ENCODE measurements at places on chromosomes 6 and 20.

GRCh38 chr6:157929076-157929475 is 52.6 kb upstream of the SYNJ2 start:
- DNase-seq: no peak

- DNase-seq: no peak
These were observed 22.8 kb upstream of the PCMTD2 start for GRCh38 chr20:64232794-64233193.

- DNase-seq: no peak
These were observed 36.6 kb downstream of the ADGRF4 start for GRCh38 chr6:47734831-47735481.

GRCh38 chr6:109717971-109718370 is 26.9 kb downstream of the FIG4 start:
- no peak for DNase-seq

DNA sequence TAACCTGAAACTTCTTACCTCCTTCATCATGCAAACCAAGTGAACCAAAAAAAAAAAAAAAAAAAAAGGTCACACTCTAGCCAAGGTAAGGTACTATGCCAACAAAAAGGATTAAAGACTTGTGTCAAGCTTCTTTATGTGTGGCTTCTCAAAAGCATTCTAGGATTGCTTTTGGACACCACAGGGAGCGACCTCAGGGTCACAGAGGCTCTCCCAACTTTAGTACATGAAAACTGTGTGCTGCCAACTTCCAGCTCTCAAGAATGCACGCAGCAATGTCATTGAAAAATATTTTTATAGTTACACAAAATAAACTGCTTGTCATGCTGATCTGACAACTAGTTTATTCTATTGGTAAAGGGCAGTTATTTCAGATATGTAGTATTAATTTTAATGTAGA is 243.8 kb downstream of the PLCB1 start:
- no peak for DNase-seq

- no peak for DNase-seq
These were observed 9.4 kb upstream of the TRIB3 start for GRCh38 chr20:370977-371754.

GRCh38 chr6:87674290-87674689 is 27.7 kb downstream of the AKIRIN2 start:
- DNase-seq: no peak

GRCh38 chr6:157264701-157265100 is 58.6 kb downstream of the TMEM242 start:
- no peak for DNase-seq

DNA sequence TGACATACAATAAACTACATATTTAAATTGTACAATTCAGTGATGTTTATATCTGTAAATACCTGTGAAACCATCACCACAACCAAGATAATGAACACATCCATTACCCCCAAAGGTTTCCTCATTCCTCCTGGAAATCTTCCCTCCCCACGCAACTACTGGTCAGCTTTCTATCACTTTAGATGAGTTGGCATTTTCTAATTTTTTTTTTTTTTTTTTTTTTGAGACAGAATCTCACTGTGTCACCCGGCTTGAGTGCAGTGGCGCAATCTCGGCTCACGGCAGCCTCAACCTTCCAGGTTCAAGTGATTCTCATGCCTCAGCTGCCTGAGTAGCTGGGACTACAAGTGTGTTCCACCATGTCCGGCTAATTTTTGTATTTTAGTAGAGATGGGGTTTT is 31.7 kb upstream of the ECI2 start:
- no peak for DNase-seq

DNA sequence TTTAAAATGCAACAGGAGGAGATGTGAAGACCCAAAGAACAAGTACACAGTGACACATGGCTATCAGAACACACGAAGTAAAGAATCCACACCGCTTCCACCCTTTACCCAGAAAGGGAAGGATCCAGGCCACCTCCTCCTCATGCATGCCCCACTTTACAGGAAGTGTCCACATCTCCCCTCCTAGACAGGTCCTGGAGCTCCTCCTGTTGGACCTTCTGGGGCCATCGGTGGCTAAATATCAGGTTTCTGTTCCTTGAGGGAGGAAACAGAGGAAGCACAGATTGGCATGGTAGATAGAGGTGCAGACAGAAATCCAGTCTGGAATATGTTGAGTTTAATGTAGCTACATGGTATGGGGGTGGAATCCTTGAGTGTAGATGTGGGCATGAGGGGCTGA is 10.9 kb downstream of the NINL start:
- peak; percentile 47 for DNase-seq

- DNase-seq: no peak
These were observed 189.5 kb downstream of the GMDS start for GRCh38 chr6:2055911-2056310.

- DNase-seq: no peak
These were observed 63.6 kb downstream of the SYTL3 start for GRCh38 chr6:158713469-158713868.

DNA sequence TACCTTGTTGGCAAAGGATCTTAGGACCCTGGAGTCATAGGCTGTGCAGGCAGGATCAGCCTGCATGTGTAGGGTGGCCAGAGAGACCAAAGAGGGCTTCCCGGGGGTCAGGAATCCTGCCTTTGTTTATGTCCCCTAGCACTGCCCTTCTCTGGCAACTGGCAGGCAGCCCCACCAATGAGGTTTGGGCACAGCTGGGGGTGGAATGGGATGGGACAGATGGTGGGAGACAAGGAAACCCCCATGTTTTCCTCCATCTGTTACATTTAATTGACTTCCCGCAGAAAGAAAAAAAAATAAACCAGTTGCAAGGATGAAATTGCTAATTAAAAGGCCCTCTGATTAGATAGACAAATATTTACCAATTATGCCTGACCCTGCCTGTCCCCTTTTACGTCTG is 27.6 kb downstream of the CD40 start:
- no peak for DNase-seq

DNA sequence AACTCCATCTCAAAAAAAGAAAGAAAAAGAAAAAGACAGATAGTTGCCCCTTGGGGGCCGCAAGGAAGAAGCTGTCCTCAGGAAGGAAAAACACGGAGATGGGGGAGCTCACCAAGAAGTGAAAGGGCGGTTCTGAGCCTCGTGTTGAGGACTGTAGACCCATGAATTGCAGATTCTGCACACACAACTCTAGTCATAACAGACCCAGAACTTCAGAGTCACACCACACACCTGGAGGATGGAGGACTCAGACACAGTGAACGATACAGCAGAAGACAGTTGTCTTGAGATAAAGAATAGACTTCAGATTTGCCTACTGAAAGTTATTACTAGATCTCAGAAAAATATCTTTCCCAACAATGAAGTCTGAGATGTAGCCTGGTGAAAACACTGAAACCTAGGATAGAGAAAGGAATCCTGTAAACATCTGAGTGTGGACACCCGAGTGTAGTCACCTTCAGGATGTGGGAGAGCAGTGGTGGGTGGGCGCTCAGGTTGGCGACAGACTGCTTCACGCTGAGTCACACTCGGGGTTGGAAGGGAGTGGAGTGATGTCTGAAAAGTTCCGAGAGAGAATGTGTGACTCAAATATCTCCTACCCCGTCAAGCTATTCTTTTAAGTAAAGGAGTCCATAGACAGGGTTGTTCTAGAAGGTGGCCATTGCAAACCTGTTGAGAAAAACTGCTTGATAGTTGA is 88.1 kb downstream of the MAP3K4 start:
- DNase-seq: no peak

DNA sequence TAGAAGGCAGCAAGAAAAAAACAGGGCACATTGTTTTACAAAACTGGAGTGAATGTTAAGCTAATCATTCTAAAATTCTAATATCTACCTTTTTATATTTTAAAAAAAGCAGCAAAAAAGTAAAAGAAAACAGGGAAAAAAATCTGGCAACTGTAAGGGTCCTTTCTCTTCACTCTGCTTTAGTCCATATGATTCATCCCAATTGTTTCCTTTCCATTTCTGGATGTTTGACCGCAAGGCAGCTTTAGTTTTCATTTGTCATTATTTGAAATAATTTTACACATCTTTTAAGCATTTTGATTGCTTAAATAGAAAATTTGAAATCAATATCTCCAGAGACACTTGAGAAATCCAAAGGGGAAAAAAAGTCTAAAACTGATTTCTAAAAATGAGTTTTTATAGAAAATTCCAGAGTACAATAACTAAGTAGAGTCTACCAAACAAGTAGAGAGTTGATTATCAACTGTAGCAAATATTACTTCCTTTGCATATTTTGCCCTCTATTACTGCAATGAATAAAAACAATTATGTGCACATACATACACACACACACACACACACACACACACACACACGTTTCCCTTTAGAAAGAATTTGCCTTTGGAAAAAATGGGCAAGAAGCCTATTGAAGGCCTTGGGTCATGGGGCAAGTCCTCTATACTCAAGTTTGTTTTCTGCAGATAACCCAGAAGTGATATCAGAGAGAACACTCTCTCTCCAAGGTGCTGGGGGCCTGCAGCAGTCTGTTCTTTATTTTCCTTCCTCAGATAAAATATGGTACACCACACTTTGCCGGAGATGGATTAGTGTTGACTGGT is 259.7 kb downstream of the HACE1 start:
- DNase-seq: no peak

GRCh38 chr6:148770408-148771211 is 23.8 kb downstream of the UST start:
- DNase-seq: no peak

GRCh38 chr6:75204217-75204958 is 1.5 kb downstream of the COL12A1 start:
- DNase-seq: peak; percentile 79

- DNase-seq: no peak
These were observed 72.4 kb downstream of the TULP4 start for GRCh38 chr6:158384671-158385110.

DNA sequence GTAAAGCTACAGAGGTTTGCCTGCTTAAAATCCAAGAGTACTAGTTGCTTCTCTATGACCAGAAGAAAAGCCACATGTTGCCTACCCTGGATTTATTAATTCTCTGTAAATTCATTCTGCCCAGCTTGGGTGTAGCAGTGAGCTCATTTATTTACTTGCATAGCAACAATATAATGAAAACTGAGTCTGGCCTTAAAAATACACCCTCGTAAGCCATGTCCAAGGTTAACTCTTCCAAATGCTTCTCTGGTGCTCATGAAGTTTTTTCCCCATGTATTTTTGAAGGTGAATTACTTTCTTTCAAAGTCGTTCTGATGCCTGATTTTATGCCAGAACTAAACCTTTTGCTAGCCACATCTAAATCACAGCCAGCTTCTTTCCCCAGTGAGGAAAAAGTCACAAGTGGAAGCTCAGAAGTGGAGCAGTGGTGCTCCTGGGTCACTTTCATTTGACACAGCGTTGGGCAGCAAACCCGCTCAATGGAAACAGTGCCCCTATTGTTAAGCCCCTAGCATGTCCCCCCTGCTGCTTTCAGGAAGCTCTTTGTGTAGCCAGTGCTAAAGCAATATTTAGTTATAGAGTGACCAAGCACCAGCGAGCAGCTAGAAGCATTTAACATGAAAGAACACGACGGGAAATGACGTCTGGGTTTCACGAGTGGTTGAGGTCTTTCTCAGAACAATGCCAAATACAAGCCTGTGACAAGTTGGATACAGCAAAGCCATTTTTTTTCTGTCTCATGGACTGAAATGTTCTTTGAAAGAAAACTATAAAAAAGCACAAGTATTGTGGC is 29.8 kb downstream of the NEDD9 start:
- peak; percentile 98 for DNase-seq

- no peak for DNase-seq
These were observed 30.3 kb downstream of the CD83 start for GRCh38 chr6:14147891-14148290.

- no peak for DNase-seq
These were observed 124.9 kb upstream of the ARID1B start for GRCh38 chr6:156652231-156652750.

DNA sequence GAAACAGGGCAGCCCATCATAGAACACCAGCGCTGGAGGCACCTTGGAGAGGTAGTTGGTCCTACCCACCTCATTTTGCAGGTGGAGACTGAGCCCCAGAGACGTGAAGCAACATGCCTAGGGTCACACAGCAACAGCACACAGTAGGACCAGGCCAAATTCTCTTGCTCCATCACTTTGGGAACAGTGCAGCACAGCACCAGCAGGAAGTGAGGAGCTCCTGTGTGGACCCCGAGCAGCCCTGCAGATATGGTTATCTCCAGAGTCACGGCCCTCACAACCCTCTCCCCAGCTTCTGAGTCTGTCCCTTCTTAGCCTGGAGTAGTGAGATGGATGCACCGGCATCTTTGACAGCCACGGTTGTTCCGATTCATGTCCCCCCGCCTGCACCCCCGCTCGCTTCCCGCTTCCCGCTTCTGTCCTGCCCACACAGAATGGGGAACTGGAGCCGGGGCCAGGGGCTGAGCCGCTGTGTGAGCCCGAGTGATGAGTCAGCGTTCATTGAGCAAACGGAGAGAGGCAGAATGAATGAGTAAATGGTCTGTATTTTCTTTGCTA is 72.6 kb upstream of the DUSP22 start:
- no peak for DNase-seq

- no peak for DNase-seq
These were observed 98.9 kb upstream of the ENPP5 start for GRCh38 chr6:46269447-46270229.

DNA sequence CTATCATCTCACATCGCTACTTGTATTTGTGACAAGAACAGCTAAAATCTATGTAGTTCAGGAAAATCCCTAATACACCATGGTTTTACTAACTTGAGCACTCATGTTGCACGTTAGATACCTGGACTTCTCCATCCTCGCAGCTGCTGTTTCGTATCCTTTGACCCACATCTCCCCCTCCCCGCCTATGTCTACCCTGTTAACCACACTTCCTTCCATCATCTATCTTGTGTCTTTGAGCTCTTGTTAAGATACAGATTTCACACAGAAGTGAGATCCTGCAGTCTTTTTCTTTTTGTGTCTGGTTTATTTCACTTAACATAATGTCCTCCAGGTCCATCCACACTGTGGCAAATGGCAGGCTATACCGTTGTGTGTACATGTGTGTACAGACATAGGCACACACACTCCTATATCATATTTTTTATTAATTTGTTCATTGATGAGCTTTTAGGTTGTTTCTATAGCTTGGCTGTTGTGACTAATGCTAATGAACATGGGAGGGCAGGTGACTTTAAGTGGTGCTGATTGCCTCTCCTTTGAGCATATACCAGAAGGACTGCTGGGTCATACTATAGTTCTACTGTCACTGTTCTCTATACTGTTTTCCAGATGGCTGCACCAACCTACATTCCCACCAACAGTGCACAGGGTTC is 117.8 kb downstream of the WDR27 start:
- DNase-seq: no peak

DNA sequence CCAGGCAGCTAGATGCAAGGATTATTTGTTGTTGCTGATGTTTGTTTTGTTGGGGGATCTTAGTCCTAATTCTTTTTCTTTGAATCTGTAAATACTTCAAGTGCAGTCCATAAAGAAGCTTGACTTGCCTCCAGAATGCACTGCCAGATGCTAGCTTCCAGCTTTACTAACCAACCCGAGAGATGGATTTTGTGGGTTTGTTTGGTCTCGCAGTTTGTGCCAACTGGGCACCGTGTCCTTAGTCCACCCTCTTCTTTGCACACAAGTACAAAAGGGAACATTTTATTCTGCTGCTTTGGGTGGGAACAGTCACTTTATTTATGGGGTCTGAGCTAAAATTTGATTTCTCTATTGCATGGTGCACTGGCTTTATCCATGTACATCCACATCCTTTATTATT is 212.0 kb downstream of the PLCB1 start:
- no peak for DNase-seq
